ENCODE measurements at places on chromosomes 4 and X. TPM values are rescaled to one million over a fixed set of nuclear protein-coding genes. Genes with fewer than 3 reads are reported as not detected.

- no peaks in the 10 kb centered on the region for H3K27me3 ChIP-seq
- no peaks in the 10 kb centered on the region for H3K4me1 ChIP-seq
- DNase-seq: no peak
- peaks cover 42% of the 10 kb centered on the region for H3K36me3 ChIP-seq
These were observed 167.5 kb downstream of the CDS1 start for GRCh38 chr4:84750260-84750959.

The HPSE gene
- 2.1 TPM for total RNA-seq

The TKTL2 gene
- not detected for total RNA-seq

The SLC10A3 gene
- 20.5 TPM for total RNA-seq

DNA sequence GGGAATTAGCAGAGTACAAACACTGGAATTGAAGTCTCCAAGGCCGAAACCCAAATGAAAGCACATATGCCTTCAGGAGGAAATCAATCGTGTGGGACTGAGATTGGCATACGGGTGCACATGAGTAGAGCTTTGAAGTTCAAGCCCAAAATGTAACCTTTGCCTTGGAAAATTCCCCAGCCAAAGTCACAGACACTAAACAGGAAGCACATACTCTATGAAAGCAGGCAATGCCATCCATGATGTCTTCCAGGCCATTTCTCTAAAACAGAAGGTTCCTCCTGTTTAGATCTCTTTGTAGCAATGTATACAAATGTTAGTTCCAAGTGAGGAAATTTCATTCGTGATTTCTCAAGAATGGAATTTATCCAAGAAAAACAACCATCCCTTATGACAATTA lies 162.5 kb downstream of the COL4A6 start:
- H3K36me3 ChIP-seq: no peaks in the 10 kb centered on the region
- no peak overlapping the region for H3K27ac ChIP-seq
- DNase-seq: no peak
